ENCODE measurements at places on chromosomes 16 and 17.

DNA sequence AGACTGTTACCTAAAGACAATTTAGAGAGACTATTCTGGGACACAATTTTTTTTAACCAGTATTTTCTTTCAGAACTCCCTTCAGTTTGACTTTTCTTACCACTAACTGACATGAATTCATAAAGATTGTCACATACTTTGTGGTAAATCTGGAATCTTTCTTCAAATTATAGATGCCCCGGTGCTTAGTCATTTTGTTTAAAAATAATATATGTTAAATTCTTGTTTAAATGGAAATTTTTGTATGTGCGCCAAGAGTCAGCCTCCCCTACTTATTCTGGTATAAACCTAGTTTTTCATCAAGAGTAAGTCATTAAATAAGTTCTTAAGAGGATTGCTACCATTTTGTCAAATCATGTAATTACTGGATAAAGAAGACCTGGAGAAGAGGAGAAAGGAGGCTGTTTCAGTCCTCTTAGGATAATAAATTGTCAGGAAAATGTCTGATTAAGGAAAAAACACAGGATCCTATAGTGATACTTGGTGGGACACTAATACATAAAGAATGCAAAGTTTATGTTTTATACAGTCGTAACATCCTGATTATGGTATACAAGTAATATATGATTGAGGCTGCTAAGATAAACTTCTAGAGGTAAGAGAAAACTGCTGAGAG lies 424.4 kb downstream of the PMP22 start:
- no peak for DNase-seq

GRCh38 chr17:41664587-41665565 lies 23.8 kb upstream of the EIF1 start:
- no peak for DNase-seq

DNA sequence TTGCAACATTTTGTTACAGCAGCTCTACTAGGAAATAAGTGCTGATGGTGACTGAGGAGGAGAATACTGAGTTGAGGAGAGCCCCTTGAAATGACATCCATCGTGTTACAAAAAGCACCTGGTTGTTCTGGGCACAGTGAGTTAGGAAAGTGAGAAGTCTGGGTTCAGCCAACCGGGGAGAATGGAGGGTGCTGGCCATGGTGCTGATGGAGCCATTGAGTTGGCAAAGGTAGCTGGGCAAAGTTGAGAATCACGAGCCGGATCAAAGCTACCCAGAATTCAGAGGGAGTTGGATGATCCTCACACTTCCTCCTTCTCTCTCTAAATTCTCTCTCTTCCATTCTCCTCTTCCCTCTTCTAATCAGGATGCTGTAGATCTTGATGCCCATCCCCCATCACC lies 35.0 kb upstream of the ASIC2 start:
- DNase-seq = no peak

- no peak for DNase-seq
These were observed 17.5 kb downstream of the GRIN2C start for GRCh38 chr17:74842146-74842598.

GRCh38 chr17:57102122-57102521 lies 17.1 kb downstream of the AKAP1 start:
- no peak for DNase-seq

DNA sequence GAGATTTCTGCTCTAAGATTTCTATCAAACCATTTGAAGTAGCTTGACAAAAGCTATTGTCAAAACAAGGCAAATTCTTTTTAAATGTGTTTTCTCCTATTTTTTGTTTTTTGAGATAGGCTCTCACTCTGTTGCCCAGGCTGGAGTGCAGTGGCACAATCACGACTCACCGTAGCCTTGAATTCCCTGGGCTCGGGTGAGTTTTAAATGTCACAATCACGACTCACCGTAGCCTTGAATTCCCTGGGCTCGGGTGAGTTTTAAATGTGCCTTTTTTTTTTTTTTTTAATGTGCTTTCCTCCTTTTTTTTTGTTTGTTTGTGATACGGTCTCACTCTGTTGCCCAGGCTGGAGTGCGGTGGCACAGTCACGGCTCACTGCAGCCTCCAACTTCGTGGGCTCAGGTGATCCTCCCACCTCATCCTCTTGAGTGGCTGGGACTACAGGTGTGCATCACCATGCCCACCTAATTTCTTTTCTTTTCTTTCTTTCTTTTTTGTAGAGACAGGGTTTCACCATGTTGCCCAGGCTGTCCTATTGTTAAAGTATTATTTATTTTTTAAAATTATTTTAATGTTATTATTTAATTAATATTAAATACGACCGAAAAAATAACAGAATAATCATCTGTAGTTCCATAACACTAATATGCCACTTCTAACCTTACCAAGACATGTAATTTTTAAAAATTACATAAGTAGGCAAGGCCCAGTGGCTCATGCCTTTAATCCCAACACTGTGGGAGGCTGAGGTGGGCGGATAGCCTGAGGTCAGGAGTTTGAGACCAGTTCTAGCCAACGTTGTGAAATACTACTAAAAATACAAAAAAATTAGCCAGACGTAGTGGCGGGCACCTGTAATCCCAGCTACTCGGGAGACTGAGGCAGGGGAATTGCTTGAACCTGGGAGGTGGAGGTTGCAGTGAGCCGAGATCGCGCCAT lies 69.7 kb upstream of the FA2H start:
- no peak for DNase-seq

DNA sequence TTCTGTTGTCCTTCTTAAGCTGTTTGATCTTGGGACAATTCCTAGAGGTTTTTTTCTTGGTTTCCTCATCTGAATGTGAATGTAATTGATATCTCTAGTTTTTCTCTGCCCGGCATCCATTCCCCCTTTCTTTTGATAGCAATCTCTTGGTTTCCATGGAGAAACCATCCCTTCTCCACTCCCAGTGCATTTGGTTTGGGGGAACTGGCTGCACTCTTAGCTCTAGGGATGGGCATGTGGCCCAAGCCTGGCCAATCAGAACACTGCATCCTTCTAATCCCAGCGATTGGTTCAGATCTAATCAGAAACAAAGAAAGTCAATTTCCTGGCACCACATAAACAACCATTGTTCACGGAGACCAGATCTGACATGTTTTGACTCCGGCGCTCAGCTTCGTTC lies 45.1 kb downstream of the IRX3 start:
- DNase-seq = no peak

GRCh38 chr16:56852401-56852730 lies 12.6 kb upstream of the SLC12A3 start:
- no peak for DNase-seq

GRCh38 chr17:2146132-2146871 lies 91.4 kb downstream of the HIC1 start:
- DNase-seq = no peak

- no peak for DNase-seq
These were observed 529.1 kb downstream of the MAF start for GRCh38 chr16:79071424-79071823.

- DNase-seq = no peak
These were observed 26.1 kb downstream of the JPH3 start for GRCh38 chr16:87628246-87628923.

- DNase-seq = no peak
These were observed 9.8 kb downstream of the NTHL1 start for GRCh38 chr16:2037647-2038381.

DNA sequence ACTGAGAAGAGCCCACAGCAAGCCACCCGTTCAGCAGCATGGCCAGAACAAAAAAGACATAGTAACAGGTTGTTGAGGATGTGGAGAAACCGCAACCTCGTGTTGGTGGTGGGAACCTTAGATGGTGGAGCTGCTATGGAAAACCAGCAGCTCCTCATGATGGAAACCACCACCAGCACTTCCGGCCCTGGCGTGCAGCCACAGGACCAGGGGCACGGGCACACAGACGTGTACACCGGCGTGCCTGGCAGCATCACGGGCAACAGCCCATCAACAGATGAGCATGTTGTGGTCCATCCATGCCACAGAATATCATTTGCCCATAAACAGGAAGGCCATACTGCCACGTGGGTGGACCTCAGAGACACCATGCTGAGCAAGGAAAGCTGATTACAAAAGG lies 11.9 kb downstream of the CTU2 start:
- DNase-seq = no peak

DNA sequence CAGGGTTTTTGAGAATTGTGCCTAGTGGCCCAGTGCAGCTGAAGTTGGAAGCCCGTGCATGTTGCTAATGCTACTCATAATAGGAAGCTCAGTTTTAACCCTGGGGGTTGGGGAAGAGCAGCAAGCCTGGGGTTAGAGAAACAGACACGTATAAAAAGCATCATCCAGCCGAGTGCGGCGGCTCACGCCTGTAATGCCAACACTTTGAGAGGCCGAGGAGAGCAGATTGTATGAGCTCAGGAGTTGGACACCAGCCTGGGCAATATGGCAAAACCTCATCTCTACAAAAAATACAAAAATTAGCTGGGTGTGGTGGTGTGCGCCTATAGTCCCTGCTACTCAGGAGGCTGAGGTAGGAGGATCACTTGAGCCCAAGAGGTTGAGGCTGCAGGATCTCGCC lies 2.3 kb upstream of the CLUH start:
- no peak for DNase-seq

DNA sequence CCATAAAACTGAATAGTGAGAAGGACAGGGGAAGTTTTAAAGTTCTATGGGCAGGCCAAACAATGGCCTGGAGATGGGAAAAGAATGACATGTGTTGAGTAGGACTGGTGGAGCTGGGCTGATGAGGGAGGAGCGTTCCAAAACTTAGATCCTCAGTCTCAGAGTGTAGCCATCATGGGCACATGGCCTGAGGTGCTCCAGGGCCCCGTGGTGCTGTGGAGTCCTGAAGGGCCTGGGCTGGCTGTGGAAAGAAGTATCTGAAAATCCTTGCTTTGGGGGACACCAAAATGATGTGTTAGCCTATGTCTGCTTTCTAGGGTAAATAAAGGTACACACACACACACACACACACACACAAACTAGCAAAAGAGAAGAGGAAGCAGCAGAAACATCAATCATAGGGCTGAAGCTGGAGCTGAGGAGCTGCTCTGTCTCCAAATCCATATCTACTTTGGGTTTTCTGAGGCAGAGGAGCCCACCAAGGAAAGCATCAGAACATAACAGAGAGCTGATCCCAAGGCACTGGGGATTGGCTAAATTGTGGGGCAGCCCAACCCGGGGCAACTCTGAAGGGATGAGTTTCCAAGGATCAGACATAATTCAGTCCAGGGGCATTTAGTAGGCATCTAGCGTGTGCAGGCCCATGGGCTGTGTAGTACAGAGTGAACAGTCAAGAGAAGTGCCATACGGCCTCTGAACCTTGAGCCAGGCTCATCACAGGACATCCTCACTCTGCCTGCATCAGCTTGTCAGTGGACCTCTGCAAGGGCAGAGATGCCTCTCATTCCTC lies 85.2 kb downstream of the C16orf78 start:
- no peak for DNase-seq

GRCh38 chr17:8953156-8953885 lies 12.2 kb downstream of the PIK3R5 start:
- no peak for DNase-seq

DNA sequence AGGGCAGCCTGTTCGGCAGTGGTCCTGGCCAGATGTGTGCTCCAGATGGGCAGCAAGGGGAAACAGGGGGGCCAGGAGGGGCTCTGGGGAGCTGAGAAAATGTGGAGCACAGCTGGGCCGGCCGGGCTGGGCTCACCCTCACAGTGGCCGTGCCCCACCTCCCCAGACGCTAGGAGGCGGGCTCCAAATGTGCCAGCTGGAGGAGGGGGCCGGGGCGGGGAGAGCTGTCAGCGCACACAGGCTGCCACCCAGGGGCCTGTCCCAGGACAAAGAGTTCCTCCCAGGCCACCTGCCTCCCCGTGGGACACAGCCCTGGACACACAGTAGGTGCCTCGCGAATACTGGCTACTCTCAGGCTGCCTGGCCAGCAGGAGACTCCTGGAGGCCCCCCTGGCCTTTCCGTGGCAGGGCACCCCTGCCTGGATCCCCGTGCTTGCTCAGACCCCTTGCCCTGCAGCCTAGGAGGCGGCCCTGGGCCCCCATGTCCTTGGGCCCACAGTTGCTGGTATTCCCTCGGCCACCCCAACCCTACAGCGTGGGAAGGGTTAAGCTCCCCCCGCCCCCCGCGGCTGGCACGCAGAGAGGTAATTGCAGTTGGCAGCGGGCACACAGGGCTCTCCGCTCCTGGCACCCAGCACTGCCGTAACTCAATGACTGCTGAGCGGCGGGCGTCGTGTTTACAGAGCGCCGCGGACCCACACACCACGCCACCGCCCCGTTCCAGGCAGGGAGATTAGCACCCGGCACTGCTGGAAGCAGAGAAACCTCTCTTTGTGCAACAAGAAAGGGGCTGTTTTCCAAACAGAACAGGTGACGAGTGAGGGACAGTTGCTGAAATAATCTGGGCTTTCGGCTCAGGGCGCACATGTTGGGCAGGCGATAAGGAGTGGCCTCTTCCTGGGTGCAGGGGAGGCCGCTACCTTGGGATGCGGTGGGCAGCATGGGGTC lies 32.2 kb downstream of the BAHCC1 start:
- no peak for DNase-seq

DNA sequence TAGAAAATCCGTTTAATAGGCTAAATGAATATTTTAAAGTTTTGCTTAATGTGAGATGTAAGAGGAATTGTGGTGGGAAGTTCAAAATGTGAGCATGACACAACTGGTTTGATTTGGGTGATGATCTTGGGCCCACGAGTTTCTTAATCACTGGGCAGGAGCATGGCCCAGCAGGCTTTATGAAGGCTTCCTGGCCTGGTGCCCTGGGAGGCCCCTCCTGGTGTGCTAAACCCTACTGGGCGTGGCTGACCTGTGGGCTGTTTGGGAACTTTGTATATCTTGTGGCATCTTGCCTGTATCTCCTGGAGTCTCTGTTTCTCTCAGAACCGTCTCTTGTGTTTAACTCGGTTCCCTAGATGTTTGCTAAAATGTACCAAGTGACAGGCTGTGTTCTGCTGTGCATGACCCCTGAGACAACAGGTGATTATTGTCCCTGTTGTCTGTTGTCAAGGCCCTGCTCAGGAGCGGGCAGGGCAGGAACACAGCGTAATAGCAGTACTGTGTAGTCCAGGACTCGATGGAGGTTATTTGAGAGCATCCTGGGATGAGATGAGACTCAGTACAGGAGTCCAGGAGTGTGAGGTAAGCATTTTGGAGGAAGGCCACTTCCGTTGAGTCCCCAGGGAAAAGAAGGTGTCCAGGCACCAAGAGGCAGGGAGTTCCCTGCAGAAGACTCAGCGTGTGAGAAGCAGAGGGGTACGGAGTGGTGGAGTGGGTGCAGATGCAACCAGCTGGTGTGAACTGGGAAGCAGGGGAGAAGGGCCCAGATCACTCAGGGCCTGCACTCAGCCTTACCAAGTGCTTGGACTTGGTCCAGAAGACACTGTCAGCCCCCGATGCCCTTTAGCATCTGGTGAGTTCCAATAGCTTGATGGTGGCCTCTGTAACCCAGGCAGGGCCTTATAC lies 48.5 kb downstream of the B9D1 start:
- no peak for DNase-seq

DNA sequence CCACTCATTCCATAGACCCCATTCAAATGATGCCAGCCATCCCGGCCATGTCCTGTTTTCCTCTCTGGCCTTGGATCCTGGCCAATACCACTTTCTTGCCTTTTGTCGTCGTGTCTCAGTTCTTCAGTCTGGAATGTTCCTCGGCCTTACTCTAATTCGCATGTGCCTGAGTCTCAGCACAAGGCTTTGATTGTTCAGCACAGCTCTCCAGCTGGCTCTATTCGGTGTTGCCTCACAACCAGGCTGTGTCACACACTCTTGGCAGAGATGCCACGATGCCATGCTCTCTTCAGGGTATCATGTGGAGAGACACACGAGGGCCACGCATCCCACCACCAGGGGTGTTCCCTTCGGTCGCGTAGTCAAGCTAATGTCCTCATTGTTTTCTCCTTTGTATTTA lies 1.8 kb upstream of the VPS4A start:
- DNase-seq = no peak

- no peak for DNase-seq
These were observed 9.3 kb downstream of the TPSG1 start for GRCh38 chr16:1215574-1216295.
